ENCODE measurements at places on chromosomes 7 and 10.

DNA sequence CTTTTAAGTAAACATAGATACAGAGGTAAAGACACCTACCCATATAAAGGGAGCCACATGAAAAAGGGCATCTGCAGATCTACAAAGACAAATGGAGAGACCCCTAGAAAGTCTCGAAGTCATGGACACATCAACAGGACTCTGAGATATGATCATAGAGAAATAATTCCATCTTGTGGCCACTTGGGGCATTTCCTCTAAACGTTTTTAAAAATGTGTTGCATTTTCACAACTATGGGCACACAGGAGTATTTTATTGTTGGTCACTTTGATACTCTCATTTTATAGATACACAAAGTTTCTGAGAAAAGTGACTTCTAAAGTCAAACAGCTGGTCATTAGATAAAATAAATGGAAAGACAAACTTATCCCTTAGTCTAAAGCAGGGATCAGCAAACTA, 87.1 kb downstream of the CRTAC1 start:
- no peak for DNase-seq

DNA sequence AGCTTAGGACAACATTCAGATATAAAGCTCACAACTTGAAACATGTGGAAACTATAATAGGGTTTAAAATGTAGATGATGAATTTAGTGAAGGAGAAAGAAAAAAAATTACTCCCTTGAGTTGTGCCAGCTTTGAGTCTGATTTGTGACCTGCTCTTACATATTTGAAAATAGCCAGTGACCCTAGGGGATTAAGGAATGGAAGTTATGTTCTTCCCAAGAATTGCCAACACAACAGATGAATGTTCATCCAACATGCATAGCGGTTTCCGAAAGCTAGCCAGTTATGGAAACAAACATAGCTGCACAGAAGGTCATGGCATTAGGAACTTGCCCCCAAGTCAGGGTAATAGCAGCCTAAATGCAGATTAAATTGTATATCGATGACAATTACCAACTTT, 10.8 kb downstream of the TMEM196 start:
- DNase-seq, result no peak

DNA sequence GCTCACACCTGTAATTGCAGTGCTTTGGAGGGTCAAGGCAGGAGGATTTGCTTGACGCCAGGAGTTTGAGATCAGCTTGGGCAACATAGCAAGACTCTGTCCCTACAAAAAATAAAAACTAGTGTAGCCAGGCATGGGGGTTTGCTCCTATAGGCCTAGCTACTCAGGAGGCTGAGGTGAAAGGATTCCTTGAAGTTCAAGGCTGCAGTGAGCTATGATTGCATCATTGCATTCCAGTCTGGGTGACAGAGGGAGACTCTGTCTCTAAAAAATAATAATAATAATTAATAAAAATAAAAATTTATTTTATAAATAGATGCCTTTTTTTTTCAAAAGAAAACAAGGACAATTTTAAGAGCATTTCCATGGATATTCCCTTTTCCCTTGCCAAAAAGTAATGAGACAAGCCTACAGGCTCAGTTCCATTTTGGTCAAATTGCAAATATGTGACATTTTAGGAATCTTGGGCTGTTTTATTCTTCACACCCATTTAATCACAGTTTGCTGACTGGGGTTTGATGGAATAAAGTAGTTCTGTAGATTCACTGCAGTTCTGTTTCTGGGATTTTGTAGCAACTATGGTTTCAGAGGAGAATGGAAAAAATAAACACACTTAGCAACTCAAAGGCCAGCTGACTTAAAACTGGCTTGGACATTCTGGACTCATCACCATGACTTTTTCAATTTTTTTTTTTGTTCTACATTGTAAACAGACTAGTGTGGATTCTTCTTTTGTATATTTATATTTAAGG, 48.4 kb upstream of the ARHGAP21 start:
- DNase-seq, result no peak

GRCh38 chr10:82464191-82464818, 589.3 kb downstream of the NRG3 start:
- DNase-seq, result no peak

- no peak for DNase-seq
Measured at GRCh38 chr7:54995166-54995565, 23.7 kb upstream of the EGFR start.

GRCh38 chr7:1548438-1548831, 7.6 kb downstream of the TMEM184A start:
- no peak for DNase-seq
